Transverse colon (tissue), 4 donors: ENCODE measurements at places on chromosomes 2 and 18. TPM values are rescaled to one million over a fixed set of nuclear protein-coding genes. Genes with fewer than 3 reads are reported as not detected.

Gene ARL4C
- total RNA-seq, result 5.6 TPM

Gene ZSWIM2
- total RNA-seq, result not detected

DNA sequence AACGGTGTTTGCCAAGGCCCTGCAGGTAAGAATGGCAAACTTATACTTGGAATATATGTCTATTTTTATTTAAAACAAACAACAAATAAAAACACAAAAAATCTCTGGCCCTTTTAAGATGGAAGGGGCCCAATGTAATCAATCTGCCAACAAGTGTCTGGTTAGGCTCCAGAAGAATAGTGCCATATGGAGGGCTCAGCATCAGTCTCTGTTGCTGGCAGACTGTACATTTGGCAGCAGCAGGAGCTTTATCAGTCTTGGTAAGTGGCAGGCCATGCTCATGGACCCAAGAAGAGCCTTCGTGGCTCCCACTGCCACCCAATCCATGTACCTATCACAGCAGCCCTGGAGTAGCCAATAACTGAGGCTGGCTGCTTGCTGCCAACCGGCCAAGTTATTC, 101.1 kb downstream of the GALNT3 start:
- DNase-seq, result no peak

Gene SKOR2
- total RNA-seq, result not detected

DNA sequence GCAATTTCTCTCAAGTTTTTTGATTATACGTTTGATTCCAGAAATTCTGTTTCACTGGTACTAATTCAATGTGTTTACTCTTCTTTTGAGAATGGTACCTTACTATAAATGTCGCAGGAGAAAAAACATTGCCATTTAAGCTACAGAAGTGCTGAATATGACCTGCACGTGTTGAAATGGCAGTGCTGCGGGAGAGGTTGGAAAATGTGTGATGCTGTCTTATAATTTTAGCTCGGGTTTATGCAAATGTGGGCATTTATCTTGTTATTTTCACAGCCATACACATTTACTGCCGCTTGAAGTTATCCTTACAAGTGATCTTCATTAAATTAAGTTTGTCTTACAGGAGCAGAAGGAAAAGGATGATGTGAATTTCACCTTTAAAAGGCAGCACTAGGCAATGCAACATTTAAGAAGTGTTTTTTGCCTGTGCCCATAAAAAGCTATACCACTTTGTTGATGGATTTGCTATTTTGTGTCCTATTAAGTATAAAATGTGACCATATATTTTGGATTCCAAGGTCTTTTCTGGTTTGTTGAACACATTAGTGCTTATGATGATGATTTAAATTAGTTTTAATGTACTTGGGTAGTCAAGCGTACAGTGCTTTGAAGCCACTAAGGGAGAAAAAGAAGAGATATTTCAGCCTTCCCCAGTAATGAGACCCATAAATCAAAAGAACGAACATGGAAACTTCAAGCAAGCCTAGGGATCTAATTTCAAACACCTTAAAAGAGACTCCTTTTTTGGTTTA, 112.1 kb downstream of the LTBP1 start:
- DNase-seq, result no peak

DNA sequence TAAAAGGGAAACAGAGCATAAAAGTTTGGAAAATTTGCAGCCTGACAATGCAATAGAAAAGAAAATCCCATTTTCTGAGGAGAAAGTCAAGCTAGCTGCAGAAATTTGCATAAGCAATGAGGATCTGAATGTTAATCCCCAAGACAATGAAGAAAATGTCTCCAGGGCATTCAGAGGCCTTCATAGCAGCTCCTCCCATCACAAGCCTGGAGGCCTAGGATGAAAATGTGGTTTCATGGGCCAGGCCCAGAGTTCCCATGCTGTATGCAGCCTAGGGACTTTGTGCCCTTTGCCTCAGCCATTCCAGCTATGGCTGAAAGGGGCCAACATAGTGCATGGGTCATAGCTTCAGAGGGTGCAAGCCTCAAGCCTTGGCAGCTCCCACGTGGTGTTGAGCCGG, 10.3 kb upstream of the SCN1A start:
- no peak for DNase-seq

DNA sequence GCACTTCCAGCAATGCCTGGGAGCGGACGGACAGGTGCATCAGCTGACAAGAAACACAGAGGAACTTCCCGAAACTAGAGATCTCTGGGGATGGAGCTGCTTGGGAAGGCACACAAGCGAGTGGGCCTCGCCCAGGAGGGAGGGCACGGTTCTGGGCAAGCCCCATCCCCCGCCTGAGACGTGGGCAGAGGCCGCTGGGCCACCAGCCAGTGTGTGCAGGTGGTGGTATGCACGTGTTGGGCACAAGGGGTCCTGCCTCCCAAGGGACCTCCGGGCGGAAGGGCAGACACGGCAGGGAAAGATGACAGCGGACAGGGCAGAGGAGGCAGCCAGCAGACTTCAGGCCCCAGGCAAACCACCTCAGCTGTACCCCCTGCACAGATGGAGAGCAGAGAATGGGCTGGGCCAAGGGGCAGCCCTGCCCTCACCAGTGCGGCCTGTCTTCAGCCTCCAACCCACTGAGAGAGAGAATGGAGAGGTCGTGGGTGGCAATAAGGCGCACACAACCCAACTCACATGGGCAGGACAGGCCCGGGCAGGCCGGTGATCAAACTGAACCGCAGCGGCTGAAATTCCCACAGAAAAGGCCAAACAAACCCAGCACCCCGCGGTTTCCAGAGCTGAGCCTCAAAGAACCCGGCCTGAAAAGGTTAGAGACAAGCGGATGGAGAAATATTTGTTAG, 51.2 kb downstream of the HDAC4 start:
- DNase-seq, result no peak

GRCh38 chr2:237558961-237559641, 7.3 kb upstream of the PRLH start:
- DNase-seq, result peak; percentile 70

DNA sequence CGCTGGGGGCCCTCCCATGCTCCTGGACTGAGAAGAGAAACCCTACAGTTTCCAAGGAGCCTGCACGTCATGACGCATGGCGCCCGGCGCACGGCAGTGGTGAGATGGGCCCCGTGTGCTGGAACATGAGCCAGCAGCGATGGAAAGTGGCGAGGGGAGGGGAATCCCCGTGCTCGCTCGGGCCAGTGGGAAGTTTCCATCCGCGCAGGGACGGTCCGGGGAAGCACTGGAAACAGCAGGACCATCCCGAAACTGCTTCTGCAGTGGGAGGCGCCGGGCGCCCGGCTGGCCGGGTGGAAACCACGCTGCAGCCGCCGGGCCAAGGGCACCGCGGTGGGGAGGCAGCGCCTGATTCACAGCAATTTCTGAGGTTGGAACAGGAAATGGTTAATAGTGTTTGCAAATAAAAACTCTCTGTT, 4.9 kb upstream of the PDCD1 start:
- no peak for DNase-seq

GRCh38 chr2:105489168-105489878, 90.5 kb upstream of the FHL2 start:
- no peak for DNase-seq

Gene TBC1D8
- 85.7 TPM for total RNA-seq

DNA sequence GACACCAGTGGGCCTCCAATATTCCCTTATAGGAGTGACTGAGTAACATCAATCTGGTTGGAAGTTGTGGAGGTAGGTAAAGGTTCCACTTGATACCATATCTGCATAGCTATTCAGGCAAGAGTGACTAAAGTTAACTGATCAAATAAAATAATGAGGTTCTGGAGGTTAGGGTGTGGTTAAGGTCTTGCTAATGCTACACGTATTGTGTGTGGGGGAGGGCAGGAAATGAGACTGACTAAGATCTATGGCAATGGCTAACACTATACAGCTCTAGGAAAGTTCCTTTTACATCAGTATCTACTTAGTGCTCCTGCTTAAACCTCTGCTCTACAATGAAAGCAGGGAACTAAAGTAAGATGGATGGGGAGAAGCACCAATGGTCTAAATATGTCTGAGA, 149.1 kb upstream of the MGAT5 start:
- DNase-seq, result no peak

DNA sequence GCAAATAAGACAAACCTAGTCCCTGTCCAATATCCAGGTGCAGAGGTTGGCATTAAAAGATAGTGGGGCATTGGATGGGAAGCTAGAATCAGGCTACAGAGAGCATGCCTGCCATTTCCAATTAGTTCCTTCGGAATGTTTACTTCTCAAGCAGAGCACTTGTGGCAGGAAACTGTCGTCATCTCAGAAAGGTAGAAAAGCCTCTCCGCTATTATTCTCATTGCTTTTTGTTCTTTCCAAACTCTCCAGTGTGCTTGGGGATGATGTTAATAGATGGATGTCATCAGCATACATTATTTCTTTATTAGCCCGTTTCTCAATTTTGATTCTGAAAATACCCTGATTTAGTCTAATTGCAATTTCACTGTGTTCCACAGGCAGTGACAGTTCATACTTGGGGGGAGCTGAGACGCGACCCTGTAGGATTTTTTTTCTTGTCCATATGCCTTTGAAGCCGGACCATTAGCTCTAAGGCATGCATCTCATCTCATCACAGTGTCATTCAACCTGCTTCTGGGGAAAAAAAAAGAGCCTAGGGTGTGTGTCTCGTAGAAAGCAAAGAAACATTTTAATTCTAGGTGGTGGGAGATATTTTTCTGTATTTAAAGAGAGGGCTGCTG, 7.7 kb downstream of the ASB18 start:
- no peak for DNase-seq

- DNase-seq, result no peak
These were observed 28.2 kb downstream of the DTNA start for GRCh38 chr18:34738175-34738894.

DNA sequence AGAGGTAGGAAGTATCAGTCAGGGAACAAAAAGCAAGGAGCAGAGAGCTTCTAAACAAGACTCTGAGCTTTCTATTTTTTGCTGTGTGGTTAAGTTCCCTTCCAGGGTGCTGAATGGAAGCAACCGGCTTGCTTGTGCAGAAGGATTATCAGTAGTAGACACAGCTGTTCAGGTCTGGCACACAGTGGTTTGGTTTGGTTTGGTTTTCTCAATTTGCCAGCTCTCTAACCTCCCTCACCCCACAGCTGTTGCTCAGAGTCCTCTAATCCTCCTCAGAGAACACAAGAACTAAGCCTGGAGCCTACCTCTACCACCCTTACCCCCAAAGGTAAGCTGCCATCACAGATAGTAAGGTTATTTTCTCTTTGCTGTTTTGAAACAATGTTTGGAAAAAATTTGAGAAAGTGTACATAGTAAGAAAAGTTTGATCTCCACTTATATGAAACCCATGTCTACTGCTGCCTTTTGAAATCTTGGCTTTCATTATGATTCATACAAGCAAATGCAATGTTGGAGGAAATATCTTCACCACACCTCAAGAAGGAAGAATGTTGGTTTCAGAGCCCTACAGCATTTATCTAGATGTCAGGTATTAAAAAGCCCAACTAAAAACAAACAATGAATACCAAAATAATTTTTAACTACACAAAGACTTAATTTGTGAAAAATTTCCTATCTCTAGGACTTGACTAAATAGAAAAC, 255.3 kb downstream of the NR4A2 start:
- no peak for DNase-seq
